ENCODE measurements at places on chromosomes 16 and 17. TPM values are rescaled to one million over a fixed set of nuclear protein-coding genes. Genes with fewer than 3 reads are reported as not detected.

The TM4SF5 gene
- total RNA-seq: not detected

The RAMP2 gene
- 8.7 TPM for total RNA-seq

The CBX8 gene
- 7.4 TPM for total RNA-seq

The NPIPB8 gene
- 1.2 TPM for total RNA-seq

The GUCY2D gene
- not detected for total RNA-seq

The HSPB9 gene
- total RNA-seq: 0.18 TPM

The CA5A gene
- not detected for total RNA-seq

The TTYH2 gene
- total RNA-seq: 14.4 TPM

The SOX9 gene
- 22.3 TPM for total RNA-seq

The PPP1R9B gene
- 29.1 TPM for total RNA-seq

The DPEP2 gene
- 0.73 TPM for total RNA-seq

DNA sequence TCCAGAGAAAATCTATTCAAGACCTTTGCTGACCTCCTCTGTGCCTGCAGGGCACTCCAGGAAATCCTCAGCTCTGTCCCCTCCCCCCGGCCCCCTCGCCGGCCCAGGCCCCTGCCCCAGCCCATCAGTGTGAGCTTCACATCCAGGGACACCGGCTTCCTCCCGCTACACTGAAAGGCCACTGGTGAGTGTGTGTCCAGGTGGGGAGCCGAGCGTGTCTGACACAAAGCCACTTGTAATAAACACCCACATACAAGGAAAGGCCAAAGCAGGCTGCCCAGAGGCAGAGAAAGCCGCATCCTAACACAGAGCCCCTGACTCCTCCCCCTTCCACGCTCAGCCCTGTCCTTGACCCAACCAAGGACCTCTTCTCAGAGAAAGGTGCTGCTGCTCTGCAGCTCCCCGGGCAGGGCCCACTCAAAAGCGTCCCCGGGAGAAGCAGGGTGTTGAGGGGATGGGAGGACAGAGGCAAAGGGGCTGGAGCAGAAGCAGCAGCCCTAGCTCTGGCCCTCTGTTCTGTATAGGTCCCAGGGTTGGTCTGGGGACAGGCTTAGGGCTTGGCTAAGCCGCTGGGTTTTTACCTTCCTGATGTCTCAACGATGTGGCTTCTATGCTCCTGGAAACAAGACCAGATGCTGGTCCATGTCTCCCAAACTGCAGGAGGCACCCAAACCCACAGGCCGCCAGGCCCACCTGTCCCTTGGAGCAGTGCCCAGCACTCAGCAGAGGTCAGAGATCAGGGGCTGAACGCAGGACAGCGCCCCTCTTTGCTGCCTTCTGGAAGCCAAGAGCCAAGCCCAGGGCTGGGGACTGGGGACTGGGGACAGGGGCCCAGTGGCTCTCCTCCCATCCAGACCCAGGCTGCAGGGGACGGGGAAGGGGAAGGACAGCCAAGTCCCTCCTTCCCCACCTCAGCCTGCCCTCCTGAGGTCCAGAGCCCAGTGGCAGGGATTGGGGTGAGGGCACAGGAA lies 15.3 kb downstream of the MNT start:
- DNase-seq: no peak

DNA sequence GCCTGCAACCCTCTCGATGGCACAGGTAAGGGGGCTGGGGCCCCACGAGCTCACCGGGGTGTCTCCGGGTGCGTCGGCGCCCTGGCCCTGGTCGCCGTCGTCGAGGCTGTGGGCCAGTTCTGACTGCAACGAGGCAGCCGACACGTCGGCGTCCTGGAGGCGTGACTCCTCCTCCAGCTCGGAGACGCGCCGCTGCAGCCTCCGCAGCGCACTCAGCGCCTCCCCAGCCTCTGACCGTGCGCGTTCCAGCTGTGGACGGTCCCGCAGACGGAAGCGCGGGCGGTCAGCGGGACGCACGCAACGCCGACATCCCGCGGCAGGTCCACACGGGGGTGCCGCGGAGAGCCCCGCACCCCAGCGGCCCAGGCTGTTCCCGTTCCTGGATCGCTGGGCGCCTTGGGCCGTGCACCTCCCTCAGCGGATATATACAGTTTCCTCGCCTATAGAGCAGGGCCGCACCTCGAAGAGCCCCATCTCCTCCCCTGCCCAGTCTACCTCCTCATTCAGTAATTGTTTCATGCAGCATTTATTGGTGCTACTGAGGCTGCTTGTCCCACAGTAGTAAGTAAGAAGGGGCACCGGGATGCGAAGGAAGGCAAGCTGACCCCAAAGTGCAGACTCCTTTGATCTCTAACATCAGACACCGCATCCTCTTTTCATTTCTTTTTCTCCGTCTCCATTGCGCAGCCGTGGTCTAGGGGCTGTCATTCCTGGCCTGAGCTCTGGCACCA lies 5.8 kb downstream of the THOC6 start:
- no peak for DNase-seq

GRCh38 chr16:85984947-85985451 lies 86.0 kb downstream of the IRF8 start:
- DNase-seq: no peak

GRCh38 chr17:33109336-33110072 lies 117.9 kb downstream of the SPACA3 start:
- no peak for DNase-seq

- no peak for DNase-seq
Observed at GRCh38 chr16:86707171-86707570, 128.8 kb downstream of the FOXL1 start.

DNA sequence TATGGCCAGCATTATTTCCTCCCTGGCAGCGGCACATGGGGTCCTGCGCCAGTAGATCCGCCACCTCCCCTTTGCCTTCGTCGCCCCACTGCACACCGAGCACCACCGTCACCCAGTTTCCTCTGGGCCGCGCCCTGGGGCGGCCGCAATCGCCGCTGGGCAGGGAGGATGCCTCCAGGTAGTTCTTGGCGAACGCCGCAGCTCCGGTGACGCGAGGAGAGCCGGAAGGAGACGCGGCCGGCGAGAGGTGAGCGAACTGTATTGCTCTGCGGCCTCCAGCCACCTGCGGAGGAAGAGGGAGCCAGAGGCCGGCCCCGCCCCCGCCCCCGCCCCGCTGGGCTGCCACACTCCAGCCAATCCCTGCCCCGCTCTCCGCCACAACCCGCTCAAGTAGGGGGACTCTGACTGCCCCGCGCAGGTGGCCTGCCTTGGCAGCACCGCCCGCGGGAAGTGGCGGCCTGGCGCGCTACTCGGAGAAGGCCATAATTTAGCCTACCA lies 11.8 kb upstream of the SLFN13 start:
- no peak for DNase-seq

- DNase-seq: no peak
Observed at GRCh38 chr16:31876951-31877828, 3.6 kb downstream of the ZNF267 start.

GRCh38 chr17:83183145-83183948 lies 103.9 kb downstream of the METRNL start:
- no peak for DNase-seq

- no peak for DNase-seq
Observed at GRCh38 chr16:88352261-88353200, 30.2 kb upstream of the ZNF469 start.

GRCh38 chr17:40648384-40648968 lies 858 bp upstream of the SMARCE1 start:
- peak; percentile 47 for DNase-seq

GRCh38 chr16:86854058-86854621 lies 275.8 kb downstream of the FOXL1 start:
- no peak for DNase-seq

Measured in cerebellum (tissue), 4 donors.